Vagina (tissue), 2 donors: ENCODE measurements at places on chromosomes 3 and 15.

- DNase-seq: no peak
Measured at GRCh38 chr15:66016199-66016598, 146.9 kb downstream of the RAB11A start.

DNA sequence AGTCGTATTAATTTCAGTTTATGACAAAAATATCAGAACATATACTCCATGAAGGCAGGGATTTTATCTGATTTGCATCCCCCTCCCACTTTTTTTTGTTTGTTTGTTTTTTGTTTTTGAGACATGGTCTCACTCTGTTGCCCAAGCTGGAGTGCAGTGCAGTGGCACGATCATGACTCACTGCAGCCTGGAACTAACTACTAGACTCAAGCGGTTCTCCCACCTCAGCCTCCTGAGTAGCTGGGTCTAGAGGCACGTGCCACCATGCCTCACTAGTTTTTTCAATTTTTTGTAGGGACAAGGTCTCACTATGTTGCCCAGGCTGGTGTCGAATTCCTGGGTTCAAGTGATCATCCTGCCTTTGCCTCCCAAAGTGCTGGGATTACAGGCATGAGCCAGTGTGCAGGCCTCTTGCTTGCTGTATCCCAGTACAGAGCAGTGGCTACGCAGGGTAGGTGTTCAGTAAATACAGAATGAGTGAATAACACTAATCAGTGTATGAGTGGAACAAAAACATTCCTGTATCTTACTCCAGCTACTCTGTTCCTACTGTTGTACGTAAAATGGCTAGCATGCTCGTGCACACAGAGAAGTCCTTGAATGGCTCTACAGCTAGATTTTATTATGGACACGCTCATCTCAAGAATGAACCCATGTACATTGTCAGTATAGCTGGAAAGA lies 272.4 kb downstream of the FOXP1 start:
- DNase-seq: no peak

DNA sequence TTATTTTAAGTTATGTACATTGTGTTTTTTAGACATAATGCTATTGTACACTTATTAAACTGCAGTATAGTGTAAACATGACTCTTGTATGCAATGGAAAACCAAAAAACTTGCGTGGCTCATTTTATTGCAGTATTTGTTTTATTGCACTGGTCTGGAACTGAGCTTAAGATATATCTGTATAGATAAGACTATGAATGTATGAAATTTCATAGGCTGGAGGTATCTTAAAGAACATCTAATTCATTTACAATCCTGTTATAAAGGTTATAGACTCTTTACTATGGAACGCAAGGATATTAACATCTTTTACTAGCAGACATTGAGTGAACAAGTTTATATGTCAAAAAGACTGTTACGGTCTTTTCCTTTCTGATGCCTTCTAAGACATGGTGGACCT lies 459.4 kb downstream of the IL5RA start:
- no peak for DNase-seq

- DNase-seq: no peak
Measured at GRCh38 chr15:65086680-65087111, 10.2 kb downstream of the KBTBD13 start.

- DNase-seq: peak; percentile 88
Measured at GRCh38 chr15:68204776-68205557, at the start of gene CALML4. Gene CALML4, minus strand, starts transcription at chr15:68205332. Its CDS starts 85 bp downstream, at chr15:68205247.

DNA sequence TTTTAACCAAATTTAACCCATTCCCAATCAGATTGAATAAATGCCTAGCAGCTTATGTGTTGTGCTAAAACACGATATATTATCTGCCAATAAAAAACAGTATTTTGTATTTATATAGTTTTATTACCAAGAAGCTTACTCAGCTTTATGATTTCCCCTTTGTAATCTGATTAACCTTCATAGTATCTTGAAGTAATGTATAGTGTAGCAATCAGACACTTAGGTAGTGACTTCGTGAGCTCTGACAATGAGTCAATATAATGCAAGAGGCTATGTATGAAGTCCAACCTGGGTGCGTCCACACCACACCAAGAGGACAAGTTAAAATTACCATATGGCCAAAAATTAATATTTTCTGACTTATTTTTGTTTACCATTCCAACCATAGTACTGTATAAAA lies 2.1 kb upstream of the CNBP start:
- no peak for DNase-seq

DNA sequence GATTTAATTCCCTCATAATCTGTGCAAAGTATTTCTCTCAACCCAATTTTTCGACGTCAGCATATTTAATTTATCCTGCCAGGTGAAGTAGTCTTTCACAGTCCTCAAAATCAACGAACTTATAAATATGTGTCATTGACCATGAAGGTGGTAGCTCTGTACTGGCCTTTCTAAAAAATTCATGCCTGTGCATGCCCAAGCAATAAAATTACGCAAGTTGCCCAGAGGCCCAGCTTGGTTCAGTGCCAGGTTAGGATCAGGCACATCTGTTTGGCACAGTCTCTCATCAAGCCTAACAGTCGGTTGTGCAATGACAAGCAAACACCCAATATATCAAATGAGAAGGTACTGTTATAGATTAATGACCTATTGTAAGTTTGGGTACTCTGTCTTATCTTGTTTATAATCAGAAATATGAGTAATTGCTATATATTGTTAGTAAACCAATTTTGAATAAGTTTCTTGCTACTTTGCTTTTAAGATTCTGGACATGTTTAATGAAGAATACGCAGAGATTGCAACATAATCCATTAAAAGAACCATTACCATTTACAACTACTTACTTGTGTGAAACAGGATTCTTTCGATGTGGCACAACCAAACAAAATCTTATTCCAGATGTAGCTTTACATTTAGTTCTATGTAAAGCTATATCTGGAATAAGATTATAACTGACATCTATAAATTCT lies 159.0 kb upstream of the IL12A start:
- DNase-seq: no peak

- DNase-seq: no peak
Measured at GRCh38 chr15:38176155-38176554, 76.5 kb upstream of the SPRED1 start.

DNA sequence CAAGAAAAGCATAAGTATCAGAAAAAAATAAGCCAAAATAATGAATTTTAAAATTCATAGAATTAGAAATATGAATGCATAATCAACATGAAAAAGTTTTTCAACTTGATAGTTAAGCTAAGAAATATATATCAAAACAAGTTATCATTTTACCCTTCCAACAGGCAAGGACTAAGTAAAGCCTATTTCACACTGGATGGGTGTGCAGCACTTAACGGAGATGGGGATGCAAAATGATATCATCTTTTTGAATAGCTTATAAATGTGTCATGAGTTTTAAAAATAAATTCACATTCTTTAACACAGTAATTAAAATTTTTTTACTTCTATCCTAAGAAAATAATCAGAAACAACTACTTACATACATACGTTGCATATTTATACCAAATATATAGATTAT lies 20.9 kb downstream of the PIK3R4 start:
- DNase-seq: no peak

GRCh38 chr3:18888370-18888769 lies 259.9 kb upstream of the KCNH8 start:
- DNase-seq: no peak

DNA sequence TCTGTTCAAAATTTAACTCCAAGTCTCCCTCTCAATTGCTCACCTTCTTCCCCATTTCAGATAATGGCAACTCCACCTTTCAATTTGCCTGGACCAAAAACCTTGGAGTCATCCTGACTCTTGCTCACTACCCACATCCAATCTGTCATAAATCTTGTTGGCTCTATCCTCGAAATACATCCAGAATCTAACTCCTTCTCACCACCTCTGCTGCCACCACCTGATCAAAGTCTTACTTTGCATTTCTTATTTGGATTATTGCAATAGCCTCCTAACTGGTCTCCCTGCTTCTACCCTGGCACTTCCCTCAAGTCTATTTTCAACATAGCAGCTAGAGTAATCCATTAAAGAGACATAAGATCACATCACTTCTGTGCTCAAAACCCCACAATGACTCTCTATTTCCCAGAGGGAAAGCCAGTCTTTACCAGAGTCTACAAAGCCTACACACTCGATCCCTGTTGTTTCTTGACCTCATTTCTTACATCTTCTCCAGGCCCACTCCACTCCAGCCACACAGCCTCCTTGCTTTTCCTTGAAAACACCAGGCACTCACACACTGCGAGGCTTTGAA lies 86.6 kb downstream of the GPR156 start:
- no peak for DNase-seq

GRCh38 chr15:69623392-69624154 lies 171.0 kb downstream of the RPLP1 start:
- peak; percentile 27 for DNase-seq

DNA sequence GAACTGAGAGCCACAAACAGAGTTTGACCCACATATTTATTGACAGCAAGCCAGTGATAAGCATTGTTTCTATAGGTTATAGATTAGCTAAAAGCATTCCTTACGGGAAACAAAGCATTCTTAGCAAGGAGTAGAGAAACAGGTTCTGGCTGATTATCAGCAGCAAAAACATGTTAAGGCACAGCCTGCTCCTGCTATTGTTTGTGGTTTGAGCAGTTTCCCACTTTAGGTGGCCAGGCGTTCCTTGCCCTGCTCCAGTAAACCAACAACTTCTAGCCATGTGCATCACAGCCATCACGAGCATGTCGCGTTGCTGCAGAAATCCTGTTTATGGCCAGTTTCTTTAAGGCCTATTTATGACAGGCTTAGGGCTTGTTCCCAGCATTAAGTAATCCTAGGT lies 44.7 kb upstream of the C2CD4B start:
- DNase-seq: no peak

GRCh38 chr3:142429582-142429981 lies 18.3 kb downstream of the XRN1 start:
- no peak for DNase-seq

DNA sequence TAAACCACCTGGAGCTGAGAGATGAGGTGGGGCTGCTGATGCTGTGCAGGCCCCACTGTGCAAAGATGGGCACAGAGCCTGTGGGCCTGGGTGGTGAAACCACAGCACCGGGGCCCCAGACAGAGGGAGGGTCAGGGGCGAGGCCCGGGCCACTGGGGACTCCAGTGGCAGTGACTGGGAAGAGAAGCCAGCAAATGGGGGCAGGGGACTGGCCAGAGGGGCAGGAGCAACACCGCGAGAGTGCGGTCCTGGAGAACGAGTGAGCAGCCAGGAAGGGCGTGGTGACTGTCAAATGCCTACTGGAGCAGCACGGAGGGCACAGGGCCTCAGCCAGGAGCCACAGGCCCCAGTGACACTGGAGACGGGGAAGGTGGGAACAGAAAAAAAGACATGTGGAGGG lies 39.8 kb downstream of the HCN4 start:
- DNase-seq: no peak

DNA sequence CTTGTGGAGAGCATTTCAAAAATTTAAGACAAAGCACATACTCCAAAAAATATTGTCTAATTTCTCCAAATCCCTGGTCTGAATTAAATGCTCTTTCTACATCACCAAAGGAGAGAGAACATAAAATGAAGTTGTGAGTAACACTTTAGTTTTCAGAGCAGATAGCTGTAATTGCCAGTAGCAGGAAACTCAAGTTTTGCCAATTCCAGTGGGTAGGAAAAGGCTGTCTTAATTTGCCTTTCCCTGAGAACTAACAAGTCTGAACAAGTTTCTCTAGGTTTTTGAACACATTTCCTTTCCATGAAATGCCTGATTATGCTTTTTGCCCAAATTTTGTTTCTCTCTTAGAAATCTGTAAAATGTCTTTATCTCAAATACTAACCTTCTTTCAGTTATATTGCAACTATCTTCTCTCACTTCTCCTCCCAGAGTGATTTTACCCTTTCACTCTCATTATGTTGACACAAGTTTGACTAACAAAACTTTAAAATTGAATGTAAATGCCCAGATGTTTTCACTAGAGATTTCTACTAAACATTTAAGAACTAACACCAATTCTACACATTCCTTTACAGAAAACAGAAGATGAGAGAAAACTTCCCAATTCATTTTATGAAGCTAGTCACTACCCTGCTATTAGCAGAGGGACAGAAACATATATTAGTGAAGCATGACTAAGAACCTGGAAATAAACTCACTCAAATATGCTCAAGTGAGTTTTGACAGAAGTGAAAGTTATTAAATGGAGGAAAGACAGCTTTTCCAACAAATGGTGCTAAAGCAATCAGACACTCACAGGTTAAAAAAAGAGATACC lies 38.4 kb downstream of the RFX7 start:
- DNase-seq: no peak

- DNase-seq: no peak
Measured at GRCh38 chr15:42385206-42385979, 26.1 kb downstream of the CAPN3 start.

GRCh38 chr3:11697701-11698100 lies 54.0 kb upstream of the VGLL4 start:
- DNase-seq: no peak

- no peak for DNase-seq
Measured at GRCh38 chr3:106805625-106806024, 571.6 kb upstream of the CCDC54 start.

GRCh38 chr3:77186319-77186718 lies 146.4 kb downstream of the ROBO2 start:
- no peak for DNase-seq

GRCh38 chr3:66747261-66747660 lies 246.4 kb upstream of the LRIG1 start:
- no peak for DNase-seq

GRCh38 chr3:184832044-184832443 lies 20.1 kb downstream of the VPS8 start:
- DNase-seq: no peak

GRCh38 chr3:196740481-196741248 lies 1.0 kb downstream of the PAK2 start:
- no peak for DNase-seq

DNA sequence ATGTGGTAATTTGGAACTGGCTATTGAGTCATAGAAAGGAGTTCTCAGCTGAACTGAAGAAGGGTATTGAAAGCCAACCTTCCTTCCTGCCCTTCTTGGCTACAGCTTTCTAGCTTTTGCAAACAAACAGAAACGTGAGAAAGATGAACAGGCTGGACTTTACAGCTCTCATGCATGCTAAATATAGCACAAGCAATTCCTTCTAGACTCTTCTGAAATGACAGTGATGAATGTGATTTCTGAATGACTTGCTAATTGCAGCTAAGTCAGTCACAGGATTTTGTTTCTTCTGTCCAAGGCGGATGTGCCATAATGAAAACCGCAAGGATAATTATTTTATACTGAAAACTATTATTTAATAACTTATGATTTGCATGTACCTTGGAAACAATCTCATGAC lies 36.3 kb downstream of the BCHE start:
- no peak for DNase-seq

GRCh38 chr3:181930105-181930504 lies 218.4 kb downstream of the SOX2 start:
- no peak for DNase-seq

- DNase-seq: no peak
Measured at GRCh38 chr15:48097264-48097663, 23.5 kb upstream of the SLC24A5 start.

GRCh38 chr3:177182352-177182751 lies 14.9 kb downstream of the TBL1XR1 start:
- DNase-seq: no peak

- no peak for DNase-seq
Measured at GRCh38 chr3:189652042-189652441, 20.9 kb downstream of the TP63 start.

- no peak for DNase-seq
Measured at GRCh38 chr3:197854596-197855343, 63.7 kb downstream of the LRCH3 start.

- peak; percentile 89 for DNase-seq
Measured at GRCh38 chr15:68816795-68817303, 3.8 kb downstream of the ANP32A start.

- no peak for DNase-seq
Measured at GRCh38 chr15:92623435-92623834, 32.1 kb downstream of the FAM174B start.

- no peak for DNase-seq
Measured at GRCh38 chr15:94122516-94122915, 108.8 kb upstream of the MCTP2 start.
